Naive B cell (primary cell): ENCODE measurements at places on chromosomes 11 and 22. TPM values are rescaled to one million over a fixed set of nuclear protein-coding genes. Genes with fewer than 3 reads are reported as not detected.

KIRREL3 gene
- polyA plus RNA-seq, result not detected

DNA sequence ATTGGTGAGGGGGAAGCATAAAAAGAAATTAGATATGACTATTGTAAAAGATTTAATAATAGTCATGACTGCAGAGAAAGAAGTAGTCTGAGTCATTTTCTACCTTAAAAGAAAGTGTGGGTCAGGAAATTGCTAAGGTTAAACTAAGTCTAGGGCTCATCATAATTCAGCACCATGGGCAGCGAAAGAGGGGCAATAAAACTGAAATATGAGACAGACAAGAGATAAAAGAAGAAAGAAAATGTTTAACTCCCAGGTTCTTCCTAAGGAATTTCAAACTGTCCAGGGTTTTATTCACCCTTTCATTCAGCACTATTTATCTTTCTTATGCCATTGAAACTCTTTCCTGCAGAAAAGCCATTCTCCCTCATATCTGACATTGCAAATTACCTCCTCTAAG is 114.4 kb upstream of the API5 start:
- DNase-seq, result no peak

CLDN5 gene
- 1.4 TPM for polyA plus RNA-seq

DNA sequence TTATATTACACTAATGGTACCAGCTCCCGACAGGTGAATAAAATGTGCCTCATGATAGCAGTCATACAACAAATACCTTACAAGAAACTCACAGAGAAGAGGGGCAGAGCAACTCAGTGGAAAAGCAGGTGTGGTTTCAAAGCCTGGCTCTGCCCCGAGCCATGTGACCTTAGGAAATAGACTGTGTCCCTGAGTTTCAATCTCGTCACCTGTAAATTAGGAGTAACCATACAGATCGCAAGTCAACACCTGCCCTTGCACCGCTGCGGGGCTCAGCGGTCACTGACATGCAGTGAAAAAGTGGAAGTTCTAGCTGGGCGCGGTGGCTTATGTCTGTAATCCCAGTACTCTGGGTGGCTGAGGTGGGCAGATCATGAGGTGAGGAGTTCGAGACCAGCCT is 11.9 kb upstream of the MRTFA start:
- no peak for DNase-seq

DMC1 gene
- not detected for polyA plus RNA-seq

GRCh38 chr11:31617246-31617645 is 107.7 kb downstream of the ELP4 start:
- no peak for DNase-seq

DNA sequence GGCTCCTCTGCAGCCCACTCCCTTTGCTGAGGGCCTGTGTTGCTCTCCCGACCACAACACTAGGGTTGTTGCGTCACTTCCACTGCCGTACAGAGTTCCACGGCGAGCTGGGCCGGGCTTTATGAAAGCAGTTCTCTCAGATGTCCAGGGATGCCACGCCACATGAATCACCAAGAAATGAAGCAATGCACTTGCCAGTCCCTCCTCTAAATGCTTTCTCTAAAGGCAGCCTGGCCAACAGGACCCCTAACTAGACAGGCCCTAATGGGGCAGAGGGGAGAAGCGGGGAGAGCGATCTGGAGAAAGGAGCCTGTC is 188.7 kb downstream of the CTTN start:
- DNase-seq, result no peak

CDC42EP1 gene
- polyA plus RNA-seq, result 0.22 TPM

HSPB2 gene
- not detected for polyA plus RNA-seq

SMTNL1 gene
- polyA plus RNA-seq, result 0.18 TPM

DNA sequence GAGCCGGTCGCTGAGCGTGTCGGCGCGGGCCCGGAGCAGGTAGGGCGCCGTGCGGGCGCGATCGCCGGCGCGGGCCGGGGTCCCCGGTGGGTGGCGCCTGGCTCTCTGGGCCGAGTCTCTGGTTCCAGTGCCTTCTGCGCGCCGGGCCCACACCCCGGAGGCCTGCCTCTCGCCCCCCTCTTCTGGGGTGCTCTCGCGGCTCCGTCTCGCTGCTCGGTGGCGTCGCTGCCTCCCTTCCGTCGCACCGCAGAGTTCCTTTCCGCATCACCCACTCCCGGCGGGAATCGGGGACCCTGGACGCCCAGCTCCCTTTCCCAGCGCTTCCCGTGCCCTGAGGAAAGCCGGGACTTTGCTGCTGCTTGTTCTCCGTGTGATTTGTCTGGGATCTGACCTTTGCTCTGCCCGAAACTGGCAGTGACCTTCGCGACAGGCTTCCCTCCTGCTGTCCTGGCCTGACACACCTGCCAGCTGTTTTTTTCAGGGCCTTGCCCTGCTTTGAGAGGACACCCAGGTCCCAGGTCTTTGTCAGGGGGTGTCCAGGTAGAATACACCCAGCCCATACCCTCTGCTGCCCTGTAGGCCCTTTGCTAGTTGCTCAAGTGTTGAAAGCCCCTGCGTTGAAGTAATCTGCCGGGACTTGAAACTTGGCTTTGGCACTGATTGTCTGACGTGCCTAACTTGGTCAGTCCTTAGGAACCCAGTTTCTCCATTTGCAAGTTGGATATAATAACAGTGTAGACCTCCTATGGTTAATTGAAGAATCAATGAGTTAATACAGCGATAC is 711 bp downstream of the FDX1 start:
- DNase-seq, result peak; percentile 18

MYH9 gene
- polyA plus RNA-seq, result 74.3 TPM

DNA sequence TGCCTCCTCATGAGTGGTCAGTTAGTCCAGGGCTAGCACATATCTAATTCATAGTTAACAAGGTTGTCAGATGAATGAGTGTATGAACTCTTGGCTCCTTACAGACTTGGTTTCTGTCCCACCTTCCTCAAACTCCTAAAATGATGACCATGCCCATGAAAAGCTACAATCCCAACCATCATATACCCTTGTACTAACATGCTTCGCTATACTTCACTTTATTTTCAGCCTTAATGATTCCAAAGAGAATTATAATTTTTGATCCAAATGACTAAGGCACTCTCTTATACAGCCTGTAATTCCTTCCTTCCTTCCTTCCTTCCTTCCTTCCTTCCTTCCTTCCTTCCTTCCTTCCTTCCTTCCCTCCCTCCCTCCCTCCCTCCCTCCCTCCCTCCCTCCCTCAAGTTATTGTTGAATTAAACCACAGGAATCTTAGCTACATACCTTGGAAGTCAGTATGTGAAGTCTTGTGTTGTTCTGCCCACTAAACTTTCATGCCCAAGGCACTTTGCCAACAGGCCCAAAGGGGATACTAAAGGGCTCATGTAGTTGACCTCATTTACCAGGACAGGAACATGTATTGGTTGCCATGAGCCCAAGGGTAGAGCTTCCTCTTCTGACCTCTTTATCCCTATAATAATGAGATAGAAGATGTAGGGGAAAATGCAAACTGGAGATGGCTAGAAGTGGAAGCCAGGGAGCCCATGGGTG is 37.4 kb downstream of the CALCA start:
- no peak for DNase-seq

DNA sequence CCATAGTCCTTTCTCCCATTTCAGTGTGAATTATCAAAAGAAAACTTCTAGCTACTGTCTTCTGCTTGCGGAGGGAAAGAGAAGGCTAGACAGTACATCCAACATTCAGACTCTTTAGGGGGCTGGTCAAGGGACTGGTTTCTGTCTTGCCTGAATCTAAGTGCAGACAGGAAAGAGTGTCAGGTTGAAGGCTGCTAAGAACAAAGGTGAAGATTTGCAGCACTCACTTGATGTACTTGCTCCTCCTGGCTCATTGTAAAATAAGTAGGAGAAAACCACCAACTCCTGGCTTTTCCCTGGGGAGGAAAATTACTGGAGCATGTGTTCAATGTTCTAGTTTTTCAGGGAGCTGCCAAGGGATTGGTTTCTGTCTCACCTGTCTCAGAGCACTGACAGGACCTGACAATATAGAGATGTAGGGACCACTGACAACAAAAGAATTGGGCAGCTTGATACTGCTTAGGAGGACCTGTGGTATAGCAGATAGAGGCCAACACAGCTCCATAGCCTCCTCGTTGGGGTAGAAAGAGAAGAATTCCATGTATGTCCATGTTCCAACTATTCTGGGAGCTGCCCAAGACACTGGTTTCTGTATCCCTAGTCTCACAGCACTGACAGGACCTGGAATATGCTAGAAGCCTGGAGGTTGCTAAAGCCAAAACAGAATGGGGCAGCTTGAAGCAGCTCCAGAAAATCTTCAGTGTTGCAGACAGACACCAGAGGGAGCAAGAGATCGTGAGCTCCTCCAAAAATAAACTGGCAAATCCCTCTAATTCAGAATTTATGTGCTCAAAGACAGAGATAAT is 39.7 kb upstream of the MMP12 start:
- DNase-seq, result no peak

TYR gene
- not detected for polyA plus RNA-seq

DNA sequence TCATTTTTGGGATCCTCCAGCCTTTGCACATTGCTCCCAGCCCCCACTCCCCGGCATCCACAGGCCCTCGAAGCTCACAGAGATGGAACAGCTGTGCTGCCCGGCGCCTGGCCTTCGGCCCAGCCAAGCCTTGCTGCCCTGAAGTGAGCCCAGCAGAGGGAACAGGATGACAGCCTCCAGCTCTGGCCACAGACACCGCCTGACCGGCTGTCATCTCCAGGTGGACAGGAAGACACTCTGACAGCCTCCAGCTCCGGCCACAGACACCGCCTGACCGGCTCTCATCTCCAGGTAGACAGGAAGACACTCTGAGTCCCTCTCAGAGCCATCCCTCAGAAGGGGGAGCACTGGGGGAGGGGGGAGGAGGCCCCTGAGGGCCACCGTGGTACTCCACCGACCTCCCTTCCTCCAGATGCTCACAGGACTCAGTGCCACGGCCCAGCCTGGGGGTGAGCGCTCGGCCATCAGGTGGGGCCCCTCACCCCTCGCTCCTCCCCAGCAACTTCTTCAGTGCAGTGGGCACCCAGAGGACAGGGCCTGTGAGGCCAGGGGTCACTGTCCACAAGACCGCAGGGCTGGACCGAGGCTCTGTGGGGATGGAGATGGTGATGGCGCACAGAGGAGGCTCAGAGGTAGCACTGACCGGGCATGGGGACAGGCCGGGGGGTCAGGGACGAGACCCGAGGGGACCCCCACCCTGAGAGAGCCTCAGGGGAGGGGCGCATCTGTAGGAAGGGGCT is 58.6 kb downstream of the BRD1 start:
- no peak for DNase-seq

CAT gene
- polyA plus RNA-seq, result 207 TPM

- no peak for DNase-seq
Measured at GRCh38 chr22:49179175-49179574, 648.5 kb downstream of the BRD1 start.

ADORA2A gene
- polyA plus RNA-seq, result 43.9 TPM

RAD9A gene
- polyA plus RNA-seq, result 7.6 TPM

DNA sequence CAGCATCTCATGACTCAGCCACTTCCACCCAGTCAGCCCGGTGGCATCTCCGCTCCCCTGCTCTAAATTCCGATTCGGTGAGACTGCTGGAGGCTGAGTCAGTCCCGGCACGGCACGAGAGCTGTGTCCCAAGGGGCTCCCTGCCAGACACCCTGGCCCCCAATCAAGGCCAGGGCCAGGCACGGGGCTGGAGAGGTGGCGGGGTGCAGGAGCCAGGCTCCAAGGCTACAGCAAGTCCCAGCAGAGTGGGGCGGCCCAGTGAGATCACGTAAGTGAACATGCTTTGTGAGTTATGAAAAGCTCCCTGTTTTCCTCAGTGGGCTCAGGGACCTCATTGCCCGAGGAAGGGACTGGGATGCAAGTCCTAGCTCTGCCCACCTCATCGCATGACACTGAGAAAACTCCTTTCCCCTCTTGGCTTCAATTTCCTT is 3.0 kb downstream of the C11orf68 start:
- no peak for DNase-seq

OR2D2 gene
- not detected for polyA plus RNA-seq

GRCh38 chr11:19209617-19210370 is 8.0 kb upstream of the CSRP3 start:
- DNase-seq, result no peak

VSTM5 gene
- polyA plus RNA-seq, result not detected

DYNC2H1 gene
- polyA plus RNA-seq, result 0.53 TPM

MS4A6A gene
- polyA plus RNA-seq, result 3.9 TPM

- peak; percentile 14 for DNase-seq
Measured at GRCh38 chr22:39351689-39352214, 2.0 kb downstream of the SYNGR1 start.

PDHX gene
- polyA plus RNA-seq, result 19.8 TPM

DNA sequence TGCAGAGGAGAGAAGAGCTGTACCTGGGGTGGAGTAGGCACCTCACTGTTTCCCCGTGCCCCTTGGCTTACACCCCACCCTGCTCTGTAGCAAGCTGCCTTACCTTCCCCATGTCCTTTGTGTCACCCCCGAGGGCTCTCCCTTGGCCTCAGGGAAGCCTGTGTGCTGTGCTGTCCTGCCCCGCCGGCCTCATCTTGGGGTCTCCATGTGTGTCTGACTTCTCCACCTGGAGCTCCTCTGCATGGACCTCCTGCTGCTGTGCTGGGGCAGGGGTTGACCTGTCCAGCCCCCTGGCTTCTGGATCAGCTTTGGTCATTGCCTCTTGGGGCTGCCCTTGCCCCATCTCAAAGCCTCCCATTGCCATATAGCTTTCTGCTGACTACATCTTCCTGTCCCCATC is 59.8 kb downstream of the OSBP2 start:
- DNase-seq, result no peak

INTS4 gene
- 36.1 TPM for polyA plus RNA-seq

DNA sequence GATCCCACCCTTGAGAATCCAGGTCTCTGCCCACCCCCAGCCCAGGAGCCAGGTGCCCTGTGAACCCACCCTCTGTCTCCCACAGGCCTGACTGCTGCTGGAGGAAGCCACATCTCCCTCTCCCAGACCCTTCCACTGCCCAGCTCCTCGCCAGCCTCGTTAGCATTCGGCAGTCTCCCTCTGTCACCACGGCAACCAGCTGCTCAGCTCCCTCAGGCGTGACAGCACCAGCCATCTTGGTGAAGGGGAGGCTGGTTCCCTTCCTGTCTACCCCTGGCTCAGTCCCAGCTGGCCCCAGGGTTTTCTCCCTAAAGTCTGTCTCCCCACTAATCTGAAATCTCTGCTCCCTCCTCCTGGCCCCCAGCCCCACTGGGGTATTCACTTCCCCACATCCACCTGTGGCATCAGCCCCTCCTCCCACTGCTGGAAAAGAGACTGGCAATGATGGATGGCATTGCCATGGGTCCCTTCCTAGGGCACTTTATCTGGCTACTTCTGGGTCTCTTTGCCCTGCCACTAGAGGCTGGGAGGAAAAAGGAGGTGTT is 28.1 kb downstream of the NRXN2 start:
- DNase-seq, result peak; percentile 31

CCDC87 gene
- polyA plus RNA-seq, result 0.30 TPM

ACR gene
- not detected for polyA plus RNA-seq

- no peak for DNase-seq
Measured at GRCh38 chr11:68804786-68805185, 36.9 kb downstream of the CPT1A start.
